Stimulated activated CD8-positive, alpha-beta memory T cell treated with anti-CD3 and anti-CD28 coated beads, Interleukin-4, amount 100 ng/mL, for 4 hours (primary cell): ENCODE measurements at places on chromosomes 16 and 17.
A peak's percentile ranks its signal among the peaks of the same experiment; 100 is the strongest.

DNA sequence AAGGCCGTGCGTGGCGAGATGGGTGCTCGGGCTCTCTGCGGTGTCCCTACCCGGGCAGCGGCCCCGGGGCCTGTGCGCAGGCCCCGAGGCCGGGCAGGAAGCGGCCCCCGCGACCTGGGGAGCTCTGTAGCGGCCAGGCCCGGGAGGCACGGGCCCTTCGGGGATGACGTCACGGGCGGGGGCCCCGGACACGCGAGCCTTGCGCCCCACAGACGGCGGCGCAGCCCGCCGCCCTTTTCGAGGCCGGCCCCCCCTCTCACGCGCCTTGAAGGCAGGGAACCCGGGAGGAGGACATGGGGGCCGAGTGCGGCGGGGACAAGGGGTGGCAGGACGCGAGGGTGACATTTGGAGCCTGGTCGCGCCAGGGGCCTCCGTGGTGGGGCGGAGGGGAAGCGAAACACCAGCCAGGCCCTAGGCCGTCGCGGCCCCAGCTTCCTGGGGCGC, 1.1 kb downstream of the RAI1 start:
- DNase-seq: no peak

DNA sequence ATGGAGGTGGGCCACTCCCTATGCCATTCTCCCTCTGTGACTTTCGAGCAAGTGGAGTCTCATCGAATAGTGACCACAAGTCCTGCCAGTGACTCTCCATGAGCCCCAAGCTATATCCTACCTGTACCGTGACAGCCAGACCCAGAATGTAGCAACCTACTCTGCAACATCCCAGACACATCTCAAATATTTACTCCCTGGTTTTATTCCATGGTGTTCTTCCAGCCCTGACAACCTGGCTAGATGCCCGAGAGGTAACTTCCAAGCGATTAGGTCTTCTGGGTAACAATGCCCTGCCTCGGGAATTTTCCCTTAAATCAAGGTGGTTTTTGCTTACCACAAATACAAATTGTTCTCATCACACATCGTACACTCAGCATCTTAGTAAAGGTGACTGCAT, 211.7 kb downstream of the ZFHX3 start:
- DNase-seq: no peak

DNA sequence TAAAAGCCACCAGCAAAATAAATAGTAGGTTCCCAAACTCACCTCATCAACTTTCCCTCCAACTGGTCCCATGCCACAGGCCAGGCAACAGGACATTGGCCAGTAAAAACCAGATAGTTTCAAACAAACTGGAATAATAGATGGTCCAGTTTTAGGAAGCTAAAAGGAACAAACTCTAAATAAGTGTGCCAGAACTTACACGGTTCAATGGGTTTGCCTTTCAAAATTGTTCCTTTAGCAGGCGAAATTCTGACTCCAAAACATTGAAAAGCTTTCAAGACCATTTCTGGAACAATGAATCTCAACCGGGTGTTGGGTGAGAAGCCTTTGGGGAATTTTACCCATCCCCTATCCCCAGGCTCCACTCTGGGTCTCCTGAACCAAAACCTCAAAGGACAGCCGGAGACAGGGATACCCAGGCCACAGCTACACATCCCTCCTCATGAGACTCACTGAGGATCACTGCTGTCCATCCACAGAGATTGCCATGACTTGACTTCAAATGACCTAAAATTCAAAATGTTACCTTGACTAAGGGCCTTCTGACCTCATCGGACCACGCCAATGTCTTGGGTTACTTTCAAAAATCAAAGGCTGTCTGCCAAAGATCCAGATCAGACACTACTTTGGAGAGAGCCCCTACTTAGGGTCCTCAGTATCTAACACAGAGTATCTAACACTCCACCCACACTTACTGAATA, 13.0 kb downstream of the AXIN2 start:
- DNase-seq: no peak

GRCh38 chr17:36106493-36106835, 2.8 kb downstream of the CCL4 start:
- no peak for DNase-seq

DNA sequence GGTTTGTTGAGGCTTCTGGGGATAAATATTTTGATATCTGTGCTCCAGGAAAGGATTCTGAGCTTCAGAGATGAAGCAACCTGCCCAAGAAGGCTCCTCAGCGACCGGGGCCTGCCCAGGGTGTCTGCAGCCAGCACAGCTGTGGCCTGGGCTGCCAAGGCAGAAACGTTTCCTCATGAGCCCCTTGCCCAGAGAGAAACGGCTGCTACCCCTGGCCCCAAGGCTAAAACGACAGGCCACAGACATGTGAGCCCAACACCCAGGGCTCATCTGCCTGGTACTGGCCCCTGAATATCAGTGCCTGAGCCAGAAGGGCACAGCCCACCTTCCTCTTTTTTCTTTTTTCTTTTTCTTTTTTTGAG, 45.4 kb upstream of the RASD1 start:
- DNase-seq: no peak

DNA sequence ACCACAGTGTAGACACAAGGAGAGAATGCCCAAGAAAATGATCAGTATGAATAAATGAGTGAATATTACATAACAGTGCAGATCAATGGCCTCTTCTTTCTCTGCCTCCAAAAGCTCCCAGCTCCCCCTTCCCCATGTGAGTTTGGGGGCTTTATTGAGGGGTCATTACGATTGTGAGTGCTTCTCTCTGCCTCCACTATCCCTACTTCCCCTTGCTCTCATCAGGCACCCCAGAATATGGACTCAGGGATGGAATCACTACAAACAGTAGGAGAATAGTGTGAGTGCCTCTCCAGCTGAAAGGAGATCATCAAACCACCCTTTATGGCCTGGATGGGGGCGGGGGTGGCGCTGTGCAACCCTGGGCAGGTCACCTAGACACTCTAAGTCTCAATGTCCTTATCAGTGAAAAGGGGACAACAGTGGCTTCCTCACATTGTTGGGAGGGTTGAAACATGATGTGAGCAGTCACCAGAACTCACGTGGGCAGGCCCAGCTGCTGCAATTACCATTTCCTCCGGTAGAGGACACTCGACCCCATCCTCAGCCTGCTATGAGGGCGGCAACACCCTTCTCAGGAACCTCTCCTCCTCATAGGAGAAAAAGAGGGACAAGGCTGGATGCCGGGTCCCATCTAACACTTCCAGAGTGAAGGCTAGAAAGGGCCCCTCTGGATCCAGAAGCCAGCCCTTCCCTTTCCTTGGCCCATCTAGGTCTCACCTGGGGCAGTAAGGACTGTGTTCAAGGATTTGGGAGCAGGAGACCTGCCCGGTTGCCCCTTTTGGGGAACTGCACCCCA, 2.1 kb upstream of the EPOP start:
- DNase-seq: peak; percentile 64

DNA sequence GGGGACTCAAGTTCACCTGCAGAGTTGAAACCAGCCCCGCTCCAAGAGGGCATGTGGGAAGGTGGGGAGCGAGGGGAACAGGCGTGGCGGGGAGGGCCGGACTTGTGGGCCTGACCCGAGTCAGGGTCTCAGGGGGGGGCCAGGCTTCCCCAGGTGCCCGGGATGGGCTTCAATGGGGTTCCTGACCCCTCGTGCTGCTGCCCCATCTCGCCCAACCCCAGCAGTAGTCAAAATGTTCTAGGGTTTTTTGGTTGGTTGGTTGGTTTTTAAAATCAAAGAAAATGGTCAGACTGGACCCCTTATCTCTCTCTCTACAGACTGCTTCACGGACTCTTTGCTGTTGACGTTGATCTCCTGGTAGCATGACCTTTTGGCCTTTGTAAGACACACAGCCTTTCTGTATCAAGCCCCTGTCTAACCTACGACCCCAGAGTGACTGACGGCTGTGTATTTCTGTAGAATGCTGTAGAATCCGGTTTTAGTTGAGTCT, 69.5 kb downstream of the AMFR start:
- no peak for DNase-seq

DNA sequence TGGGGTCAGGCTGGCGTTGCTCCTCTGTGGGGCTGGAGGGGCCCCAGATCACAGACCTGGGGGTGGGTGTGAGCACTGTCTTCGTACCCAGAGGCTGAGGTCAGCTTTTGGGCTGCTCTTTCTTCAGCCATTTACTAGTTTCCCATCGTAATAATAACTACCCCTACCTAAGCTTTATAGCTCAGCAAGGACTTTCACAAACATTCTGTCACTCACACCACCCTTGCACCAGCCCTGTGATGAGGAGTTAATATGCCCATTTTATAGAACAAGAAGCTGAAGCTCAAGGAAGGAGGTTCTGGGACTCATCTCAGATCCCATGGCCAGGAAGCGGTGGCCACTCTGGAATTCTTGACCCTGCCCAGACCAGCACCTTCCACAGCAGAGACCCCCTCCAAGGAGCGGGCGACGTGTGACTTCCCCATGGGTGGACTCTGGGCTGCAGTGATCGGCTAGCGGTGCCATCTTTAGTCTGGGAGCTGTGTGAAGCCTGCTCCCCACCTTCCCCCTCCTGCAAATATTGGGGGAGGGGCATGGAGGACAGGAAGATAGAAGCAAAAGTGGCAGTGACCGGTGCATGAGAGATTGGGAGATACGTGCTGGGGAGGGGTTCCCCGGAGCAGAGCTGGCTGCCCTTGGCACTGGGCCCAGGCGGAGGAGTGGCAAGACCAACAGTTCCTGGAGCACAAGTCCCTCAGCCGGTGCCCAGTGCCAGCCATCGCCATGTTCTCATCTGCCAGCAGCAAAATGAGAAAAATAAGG, 81.8 kb upstream of the TOB1 start:
- DNase-seq: no peak

DNA sequence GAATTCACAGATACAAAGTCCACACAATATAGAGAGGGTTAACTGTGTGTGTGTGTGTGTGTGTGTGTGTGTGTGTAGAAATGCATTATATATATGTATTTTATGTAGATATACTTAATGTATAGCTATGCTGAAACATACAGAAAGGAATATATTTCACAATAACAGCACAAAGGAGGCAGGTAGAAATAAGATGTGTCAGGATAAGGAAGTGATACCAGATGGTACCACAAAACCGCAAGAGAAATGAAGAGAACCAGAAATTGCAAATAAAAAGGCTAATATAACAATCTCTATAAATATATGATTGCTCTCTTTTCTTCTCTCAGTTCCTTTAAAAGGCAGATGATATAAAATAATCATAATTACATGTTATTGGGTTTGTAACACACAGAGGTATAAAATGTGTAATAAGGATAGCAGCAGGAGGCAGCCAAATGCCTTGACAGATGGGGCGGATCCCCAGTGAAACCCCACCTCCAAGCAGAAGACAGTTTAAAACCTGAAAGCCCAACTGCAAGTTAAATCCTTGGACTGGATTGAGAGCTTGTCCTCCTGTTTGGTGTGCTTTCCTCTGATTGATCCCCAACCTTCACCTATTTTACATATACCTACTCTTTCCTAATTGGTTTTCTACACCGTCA, 365.4 kb upstream of the C16orf82 start:
- DNase-seq: no peak

DNA sequence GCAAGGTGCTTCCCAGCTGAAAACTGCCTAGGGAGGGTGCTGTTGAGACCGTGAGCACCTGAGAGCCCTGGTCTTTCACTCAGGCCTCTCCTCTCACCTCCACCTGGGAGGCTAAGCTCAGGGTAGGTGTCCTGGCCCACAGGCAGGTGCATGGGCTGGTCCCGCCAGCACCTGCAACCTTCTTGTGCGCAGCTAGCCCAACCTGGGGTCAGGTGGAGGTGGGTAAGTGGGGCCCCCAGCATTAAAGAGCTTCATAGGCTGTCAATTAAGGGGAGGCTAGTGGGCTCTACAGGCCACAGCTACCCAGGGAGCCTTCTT, 8.7 kb downstream of the ADCY7 start:
- DNase-seq: no peak

GRCh38 chr16:82157534-82157812, 12.6 kb downstream of the MPHOSPH6 start:
- DNase-seq: no peak

GRCh38 chr16:30439720-30440348, 5.8 kb downstream of the SEPHS2 start:
- DNase-seq: no peak

- no peak for DNase-seq
Observed at GRCh38 chr16:1428511-1428910, 2.4 kb upstream of the PERCC1 start.

DNA sequence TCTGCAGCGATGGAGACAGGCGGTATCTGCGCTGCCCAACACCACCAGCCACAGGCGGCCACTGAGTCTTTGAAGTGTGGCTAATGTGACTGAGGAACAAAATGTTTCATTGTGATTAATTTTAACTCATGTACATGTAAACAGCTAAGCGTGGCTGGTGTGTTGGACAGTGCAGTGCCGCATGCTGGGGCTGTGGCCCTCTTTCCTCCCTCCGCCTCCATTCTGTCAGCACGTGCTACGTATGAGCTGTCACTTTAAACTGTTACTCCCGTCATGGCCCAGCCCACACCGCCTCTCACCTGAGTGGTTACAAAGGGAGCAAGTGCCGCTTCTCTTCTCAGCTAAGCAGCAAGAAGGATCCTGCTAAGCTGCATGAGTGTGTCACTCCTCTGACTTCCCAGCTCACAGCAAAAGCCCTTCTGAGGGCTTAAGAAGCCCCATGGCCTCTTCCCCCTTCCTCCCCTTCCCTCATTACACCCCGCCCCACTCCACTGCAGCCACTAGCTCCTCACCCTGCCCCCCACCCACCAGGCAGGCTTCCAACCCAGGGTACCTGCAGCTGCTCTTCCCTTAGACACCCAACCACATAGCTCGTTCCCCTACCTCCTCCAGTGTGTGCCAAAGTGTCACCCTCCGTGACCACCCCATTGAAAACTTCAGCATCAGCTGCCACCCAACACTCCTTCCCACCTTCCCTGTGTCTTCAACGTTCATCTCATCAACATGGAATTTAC, 15.0 kb downstream of the HASPIN start:
- peak; percentile 44 for DNase-seq

- DNase-seq: no peak
Observed at GRCh38 chr17:17567631-17568030, 23.9 kb downstream of the PEMT start.

DNA sequence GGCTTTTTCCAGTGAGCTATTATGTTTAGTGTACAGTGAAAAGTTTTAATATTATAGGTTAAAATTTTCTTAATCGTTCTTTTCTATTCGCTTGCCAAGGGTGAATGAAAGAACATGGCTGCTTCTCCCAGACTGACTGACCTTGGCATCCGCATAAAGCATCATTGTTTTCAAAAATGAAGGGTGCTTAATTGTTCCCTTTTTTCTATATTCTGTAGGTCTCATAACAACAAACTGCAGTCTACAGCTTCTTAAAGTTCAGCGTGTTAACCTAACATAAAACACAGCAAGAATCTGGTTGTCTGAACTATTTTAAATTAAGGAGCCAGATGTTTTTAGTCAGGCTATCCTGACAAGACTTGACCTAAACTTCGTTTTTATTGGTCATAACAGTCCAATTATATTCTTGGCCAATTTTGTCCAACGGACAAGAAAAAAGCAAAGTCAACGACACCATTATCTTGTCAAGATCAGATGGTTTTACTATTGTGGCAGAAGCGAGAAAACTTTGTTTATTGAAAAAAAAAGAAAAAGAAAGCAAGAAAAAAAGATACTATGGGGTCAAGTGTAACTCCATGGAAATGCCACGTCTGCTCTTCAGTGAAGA, 14.1 kb downstream of the C17orf58 start:
- DNase-seq: no peak

- DNase-seq: no peak
Observed at GRCh38 chr17:79633154-79633553, 22.3 kb upstream of the RBFOX3 start.
